Amniotic stem cell (primary cell): ENCODE measurements at places on chromosomes 7 and 10.

DNA sequence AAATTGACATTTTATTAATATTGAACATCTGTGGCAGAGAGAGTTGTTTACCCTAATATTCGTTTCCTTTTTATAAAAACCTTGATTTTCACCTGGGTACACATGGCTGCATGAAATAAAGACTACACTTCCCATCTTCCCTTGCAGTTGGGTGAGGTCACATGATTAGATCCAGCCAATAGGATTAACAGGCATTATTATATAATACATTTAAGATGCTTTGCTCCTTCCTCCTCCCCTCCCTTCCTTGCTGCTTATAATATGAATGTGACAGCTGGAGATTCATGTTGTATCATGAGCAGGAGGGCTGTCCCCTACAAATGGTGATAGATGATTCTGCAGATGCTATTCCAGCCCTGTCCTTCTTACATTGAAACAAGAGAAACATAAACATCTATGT, 146.6 kb downstream of the SH2D4B start:
- DNase-seq: no peak

GRCh38 chr7:36790311-36790787, 66.1 kb upstream of the AOAH start:
- DNase-seq: no peak

DNA sequence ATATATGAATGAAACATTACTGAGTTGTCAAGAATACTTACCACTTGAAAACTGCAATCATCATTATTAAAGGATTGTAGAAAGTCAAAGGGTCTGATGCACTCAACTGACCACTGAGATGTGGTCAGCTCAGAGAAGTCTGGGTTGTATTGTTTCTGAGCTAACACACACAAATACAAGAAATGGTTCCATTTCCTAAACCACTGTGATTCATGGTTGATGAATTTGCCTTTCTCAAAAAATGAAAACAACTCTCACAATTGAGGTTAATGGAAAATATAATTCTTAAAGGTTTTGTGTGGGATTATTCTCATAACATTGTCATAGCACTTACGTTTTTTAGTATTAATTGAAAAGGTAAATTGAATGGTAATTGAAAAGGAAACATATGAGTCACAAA, 45.6 kb upstream of the TAS2R16 start:
- DNase-seq: no peak

- DNase-seq: no peak
Observed at GRCh38 chr10:2618690-2619089, 448.7 kb upstream of the PFKP start.

DNA sequence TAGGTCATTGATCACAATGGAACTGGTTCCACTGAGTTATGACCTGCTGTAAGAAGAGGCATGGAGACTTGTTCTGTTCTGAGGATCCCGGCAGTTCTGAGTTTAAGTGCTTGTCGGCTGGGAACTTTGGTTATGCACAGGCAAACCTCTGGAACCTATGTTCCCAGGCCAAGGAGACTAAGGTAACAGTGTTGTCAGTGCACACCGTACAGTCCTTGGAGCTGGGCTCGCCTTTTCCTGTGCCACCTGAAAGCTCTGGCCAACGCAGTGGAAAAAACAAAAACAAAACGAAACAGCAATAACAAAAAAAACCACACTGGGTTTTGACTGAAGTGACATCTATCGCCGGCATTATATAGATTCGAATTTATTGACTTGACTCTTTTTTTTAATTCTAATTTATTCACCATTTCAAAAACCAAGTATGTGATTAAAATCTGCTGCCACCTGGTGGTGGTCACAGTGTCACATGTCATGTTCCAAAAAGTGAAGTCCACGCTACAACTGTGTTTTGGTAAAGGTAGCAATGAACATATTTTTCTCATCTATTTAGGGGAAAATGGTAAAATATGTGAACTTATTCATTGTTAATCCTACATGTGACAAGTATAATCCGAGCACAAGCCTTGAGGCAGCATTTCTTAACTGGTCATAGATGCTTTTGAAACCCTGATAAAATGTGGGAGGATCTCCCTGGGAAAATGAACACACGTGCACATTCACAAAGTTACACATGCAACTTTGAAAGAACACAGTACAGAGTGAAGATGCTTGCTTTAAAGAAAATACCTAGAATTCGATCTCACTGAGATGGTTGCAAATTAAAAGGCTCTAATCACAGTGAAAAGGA, 113.8 kb upstream of the PPP2R2D start:
- no peak for DNase-seq

DNA sequence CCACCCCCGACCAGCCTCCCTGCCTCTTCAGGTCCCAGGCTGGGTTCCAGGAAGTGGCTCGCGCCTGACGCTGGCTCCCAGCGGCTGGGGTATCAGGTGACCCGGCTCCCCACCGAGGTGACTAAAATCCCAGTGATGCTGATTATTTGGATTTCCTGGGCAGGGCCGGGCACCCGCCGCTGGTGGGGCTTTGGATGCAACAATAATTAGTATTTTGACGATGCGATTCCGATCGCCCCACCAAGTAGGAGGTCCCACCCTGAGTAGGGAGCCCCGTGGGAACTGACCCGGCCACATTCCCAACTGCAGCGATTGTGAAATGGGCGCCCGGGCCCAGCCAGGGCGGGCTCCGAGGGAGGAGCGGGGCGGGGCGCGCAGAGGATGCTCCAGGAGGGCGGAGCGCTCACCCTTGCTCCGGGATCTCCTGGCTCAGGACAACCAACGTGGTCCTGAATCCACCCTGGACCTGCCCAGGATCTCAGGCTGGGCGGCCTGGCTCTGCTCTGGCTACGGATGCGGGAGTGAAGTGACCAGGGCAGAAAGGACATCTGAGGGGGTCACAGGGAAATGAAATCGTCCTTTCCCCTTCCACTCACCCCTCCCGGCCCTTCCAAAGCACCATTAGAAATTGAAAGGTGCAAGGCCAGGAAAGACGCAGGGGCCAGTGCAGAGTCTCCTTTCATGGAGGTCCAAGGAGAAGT, 32.6 kb downstream of the DUSP5 start:
- DNase-seq: no peak

- DNase-seq: no peak
Observed at GRCh38 chr10:51487576-51487975, 211.8 kb downstream of the CSTF2T start.

- no peak for DNase-seq
Observed at GRCh38 chr10:104735757-104736391, 94.8 kb downstream of the SORCS3 start.

DNA sequence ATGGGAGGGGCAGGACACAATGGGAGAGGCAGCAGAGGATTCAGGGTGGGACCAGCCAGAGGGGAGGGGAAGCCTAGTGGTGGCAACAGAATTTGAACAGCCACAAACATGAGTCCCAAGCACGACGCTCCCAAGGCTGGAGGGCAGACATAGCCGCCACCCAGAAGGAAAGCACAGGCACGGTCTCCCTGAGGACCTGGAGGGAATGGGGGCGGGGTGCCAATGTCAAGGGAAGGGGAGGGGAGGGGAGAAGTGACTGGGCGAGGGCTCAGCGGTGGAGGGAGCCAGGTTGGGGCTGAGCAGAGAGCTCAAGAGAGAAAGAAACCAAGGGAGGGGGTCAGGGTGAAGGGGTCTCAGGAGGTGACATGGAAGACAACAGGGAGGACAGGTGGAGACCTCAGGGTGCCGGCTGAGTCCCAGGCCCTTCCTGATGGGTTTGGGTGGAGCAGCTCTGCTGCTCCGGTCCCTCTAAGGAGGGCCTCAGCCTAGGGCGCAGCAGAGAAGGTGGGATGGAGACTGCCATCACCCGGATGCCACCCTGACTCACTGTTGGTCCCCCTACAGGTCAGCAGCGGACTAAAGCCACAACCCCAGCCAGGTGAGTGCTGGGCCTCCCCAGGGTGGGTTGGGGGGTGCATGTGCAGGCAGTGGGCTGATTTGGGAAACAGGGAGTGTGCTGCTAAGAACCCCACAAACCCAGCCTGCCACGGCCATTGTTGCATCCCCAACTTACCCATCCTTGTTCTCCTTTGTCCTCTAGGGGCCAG, 24.2 kb downstream of the PILRA start:
- no peak for DNase-seq

- DNase-seq: no peak
Observed at GRCh38 chr10:11593612-11594011, 17.8 kb downstream of the USP6NL start.

GRCh38 chr7:147513451-147513850, 1077.1 kb upstream of the C7orf33 start:
- no peak for DNase-seq

DNA sequence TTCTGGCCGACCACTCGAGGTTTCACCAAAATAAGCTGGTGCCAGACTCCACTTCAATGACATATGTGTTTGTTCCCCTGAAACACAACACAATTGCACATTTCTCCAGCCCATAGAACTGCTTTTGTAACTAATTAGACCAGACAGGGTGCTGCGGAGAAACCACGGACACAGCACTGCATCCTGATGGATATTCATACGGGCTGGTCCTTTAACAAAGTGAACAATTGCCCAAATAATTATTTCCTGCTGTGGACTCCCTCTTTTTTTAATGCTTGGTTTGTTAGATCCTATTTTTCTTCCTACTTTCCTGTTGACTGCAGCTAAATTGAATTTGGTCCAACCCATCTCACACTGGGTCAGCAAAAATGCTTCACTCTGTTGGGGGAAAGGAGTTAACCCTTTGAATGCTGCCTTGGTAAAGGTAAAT, 198.6 kb upstream of the BMPER start:
- no peak for DNase-seq

DNA sequence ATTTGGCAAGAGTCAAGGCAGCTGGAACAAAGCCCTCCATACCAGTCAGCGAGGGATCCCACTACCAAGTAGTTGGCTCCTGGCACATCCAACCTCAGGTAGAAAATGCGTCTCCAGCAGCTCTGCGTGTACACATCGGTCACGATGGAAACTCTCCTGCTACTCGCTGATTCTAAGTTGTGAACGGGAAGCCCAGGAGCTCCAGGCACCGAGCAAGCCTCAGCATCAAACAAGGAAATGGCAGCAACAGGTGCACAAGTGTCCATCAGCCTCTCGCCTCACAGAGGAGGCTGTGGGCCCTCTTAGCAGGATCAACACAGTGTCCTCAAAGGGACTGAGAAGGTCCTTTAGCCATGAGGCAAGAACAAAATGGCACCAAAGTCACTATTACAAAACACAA, 127.0 kb downstream of the TCERG1L start:
- no peak for DNase-seq

DNA sequence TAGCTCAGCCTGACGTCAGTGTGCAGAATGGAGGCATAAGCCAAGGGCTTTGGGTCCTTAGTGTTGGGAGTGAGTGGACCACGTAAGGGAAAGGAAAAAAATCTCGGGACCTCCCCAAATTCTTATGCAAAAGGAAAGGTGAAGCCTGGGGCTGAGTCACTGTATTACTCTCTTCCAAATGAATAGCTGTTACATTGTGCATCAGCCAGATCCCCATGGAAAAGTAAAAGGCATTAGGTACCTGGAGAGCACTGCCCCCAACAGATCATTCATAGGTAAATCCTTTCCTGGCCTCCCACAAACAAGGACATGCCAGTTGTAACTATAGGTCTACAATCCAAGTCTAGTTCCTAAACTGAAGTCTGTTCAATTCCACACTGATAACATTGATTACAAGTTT, 170.5 kb downstream of the C1GALT1 start:
- DNase-seq: no peak

DNA sequence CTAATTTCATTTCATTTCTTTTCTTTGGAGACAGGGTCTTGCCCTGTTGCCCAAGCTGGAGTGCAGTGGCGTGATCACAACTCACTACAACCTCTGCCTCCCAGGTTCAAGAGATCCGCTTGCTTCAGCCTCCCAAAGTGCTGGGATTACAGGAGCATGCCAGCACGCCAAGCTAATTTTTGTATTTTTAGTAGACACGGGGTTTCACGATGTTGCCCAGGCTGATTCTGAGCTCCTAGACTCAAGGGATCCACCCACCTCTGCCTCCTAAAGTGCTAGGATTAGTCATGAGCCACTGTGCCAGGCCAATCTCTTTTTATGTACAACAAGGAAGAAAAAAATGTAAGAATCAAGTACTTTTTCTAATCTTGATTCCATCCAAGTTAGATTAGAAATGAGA, 10.7 kb upstream of the KMT2E start:
- DNase-seq: peak; percentile 55

DNA sequence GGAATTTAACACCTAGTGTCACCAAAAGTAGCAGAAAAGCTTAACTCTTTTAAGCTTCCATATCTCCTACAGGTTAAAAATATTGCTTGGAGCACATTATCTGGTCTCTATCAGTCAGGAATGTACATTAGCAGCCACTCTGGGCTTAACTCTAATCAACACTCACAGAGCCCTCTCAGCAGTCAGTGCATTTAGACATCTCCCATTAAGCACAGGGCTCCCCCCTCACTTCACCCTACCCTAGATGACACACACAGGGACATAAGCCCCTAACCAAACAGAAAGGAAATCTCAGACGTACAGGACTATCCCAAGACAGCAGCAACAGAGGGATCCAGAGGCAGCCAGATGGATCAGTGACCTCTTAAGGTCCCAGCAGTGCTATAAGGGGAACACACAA, 26.4 kb downstream of the FBXW4 start:
- no peak for DNase-seq

GRCh38 chr7:103394566-103394965, 47.1 kb downstream of the PSMC2 start:
- no peak for DNase-seq

DNA sequence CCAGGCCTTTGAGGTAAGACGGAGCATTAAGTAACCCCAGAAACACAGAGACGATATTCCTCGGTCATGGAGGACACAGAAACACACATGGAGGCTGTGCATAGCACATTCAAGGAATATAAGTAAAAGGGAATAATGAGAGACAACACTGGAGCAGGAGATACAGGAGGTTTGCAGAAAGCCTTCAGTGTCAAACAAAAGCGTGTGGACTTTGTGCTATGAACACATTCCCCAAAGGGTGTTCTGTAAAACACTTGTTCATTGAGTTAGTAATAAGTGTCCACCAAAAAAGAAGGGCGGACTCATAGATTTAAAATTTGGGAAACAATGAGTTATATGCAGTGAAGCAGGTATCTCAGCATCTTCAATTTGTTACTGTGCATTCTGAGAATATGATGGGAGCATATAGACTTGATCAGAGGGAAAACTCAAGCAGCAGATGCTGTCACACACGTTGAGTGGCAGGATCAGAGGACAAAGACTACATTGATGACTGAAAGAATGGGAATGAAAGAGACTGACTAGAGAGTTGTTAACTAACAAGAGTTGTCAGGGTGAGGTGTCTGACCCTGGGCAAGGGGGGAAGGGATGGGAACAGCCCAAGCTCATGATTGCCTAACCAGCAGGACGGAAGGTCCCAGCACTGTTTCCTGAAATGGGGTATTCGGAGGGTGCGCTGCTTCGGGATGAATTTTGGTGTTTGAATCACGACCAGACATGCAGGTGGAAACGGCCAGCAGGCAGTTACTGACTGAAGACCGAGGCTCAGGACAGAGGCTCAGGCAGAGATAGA, 85.2 kb upstream of the VIPR2 start:
- DNase-seq: no peak
